ENCODE measurements at places on chromosomes 13 and 19.

DNA sequence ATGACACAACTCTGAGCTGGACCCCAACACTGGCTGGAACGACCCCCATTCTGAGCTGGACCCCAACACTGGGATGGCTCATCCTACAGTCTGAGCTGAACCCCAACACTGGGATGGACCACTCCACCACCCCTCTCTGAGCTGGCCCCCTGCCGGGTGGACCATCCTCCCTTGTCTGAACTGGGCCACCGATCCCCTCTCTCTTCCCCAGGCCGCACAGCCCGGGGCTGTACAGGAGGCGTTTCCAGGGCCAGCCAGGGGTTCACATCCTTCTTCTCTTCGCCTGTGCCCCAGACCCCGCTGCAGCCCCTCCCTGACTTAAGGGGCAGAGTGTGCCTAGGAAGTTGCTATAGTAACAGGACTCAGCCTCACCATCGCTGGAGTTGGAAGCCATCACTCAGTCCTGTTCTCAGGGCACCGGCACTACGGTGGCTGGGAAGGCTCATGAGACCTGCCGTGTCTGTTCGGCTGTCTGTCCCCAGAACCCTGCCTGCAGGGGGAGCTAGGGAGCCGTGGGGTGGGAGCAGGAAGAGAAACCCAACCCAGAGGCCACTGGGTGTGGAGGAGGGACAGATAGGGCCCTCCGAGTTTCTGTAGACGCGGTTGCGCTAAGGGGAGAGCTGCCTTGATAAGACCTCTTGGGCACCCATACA, 3.7 kb downstream of the PRKACA start:
- DNase-seq, result peak; percentile 17

DNA sequence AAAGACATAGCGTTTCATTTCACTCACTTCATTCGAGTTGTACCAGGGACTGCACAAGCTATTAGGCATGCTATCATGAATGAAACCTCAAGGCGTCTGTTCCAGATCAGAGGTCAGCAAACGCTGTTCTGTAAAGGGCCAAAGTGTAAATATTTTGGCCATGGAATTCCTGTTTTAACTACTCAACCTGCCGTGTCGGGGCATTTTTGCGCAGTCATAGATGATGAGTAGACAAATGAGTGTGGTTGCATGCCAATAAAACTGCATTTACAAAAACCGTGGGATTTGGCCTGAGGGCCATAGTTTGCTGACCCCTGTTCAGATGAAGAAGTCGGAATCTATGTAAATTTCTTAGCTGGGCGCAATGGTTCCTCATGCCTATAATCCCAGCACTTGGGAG, 6.5 kb downstream of the INSR start:
- DNase-seq, result no peak

DNA sequence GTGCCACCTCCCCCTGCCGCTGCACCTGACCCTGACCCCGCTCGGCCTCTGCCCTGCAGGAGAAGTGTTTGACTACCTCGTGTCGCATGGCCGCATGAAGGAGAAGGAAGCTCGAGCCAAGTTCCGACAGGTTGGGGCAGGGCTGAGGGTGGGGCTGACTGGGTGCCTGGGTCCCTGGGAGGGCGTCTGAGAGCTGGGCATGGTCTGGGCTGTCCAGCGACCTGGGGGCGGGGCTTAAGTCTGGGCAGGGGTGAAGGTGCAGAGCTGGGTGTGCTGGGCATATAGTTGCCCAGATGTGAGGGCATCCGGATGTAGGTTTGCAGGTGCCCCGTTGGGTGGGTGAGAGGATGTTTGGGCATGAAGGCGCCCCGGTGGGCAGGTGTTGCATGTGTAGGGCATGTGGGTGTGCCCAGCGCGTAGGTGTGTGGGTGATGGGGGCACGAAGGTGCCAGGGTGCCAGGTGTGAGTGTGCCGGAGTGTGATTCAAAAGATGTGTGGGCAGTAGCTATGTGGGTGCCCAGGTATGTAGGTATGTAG, 13.8 kb downstream of the MARK4 start:
- DNase-seq, result no peak

GRCh38 chr13:42929886-42930535, 62.0 kb downstream of the EPSTI1 start:
- no peak for DNase-seq

GRCh38 chr13:43802511-43802910, 15.7 kb upstream of the ENOX1 start:
- DNase-seq, result no peak

DNA sequence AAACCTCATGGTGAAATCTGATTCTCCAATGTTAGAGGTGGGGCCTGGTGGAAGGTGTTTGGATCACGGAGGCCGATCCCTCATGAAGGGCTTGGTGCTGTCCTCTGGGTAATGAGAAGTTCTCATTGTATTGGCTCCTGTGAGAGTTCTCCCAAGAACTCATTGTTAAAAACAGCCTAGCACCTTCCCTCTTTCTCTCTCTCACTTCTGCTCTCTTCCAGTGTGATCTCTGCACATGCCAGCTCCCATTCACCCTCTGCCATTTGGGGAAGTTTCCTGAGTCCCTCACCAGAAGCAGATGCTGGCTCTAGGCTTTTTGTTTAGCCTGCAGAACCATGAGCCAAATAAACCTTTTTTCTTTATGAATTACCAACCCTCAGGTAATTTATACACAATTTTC, 3.1 kb upstream of the SUCLA2 start:
- DNase-seq, result no peak

All from stimulated activated naive CD4-positive, alpha-beta T cell treated with Interleukin-2 at 50 U/mL for 16 hours (primary cell).